ENCODE measurements at places on chromosomes 7 and 10. TPM values are rescaled to one million over a fixed set of nuclear protein-coding genes. Genes with fewer than 3 reads are reported as not detected.

- DNase-seq, result no peak
These were observed 7.5 kb downstream of the GRB10 start for GRCh38 chr7:50775231-50775630.

Gene RBP3
- total RNA-seq, result not detected

DNA sequence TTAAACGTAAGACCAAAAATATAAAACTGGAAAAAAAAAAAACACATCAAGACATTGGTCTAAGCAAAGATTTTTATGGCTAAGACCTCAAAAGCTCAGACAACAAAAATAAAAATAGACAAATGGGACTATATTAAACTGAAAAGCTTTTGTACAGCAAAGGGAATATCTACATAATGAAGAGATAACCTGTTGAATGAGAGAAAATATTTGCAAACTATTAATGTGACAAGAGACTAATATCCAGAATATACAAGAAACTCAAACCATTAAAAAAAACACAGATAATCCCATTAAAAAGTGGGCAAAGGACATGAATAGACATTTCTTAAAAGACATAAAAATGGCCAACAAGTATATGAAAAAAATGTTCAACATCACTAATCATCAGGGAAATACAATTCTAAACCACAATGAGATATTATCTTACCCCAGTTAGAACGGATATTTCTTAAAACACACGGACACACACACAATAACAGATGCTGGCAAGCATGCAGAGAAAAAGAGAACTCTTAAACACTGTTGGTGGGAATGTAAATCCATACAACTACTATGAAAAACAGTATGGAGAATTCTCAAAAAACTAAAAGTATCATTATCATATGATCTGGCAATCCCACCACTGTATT lies 28.8 kb downstream of the CNOT4 start:
- no peak for DNase-seq

GRCh38 chr7:155701972-155702544 lies 57.6 kb downstream of the RBM33 start:
- DNase-seq, result no peak

- DNase-seq, result no peak
These were observed 97.7 kb downstream of the CUBN start for GRCh38 chr10:17031637-17032635.

DNA sequence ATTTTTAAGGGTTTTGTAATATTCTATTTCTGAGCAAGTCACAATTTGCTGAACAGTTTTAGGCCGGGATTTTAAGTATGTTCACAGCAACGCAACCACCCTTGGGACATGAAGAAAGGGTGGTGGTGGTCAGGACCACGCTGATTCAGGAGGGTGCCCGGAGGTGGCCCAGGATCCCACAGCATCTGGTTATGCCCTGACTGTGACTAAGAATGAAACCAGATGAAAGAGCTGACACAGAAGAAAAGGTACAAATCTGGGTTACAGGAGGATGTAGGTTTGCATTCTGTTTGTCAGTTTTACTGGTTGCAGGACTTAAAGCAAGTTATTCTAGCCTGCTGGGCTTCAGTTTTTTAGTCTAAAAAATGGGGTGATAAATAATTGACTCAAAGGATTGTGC lies 279.7 kb downstream of the CCSER2 start:
- no peak for DNase-seq

Gene TDRD1
- total RNA-seq, result under 0.01 TPM

Gene TCAF2
- 0.82 TPM for total RNA-seq

DNA sequence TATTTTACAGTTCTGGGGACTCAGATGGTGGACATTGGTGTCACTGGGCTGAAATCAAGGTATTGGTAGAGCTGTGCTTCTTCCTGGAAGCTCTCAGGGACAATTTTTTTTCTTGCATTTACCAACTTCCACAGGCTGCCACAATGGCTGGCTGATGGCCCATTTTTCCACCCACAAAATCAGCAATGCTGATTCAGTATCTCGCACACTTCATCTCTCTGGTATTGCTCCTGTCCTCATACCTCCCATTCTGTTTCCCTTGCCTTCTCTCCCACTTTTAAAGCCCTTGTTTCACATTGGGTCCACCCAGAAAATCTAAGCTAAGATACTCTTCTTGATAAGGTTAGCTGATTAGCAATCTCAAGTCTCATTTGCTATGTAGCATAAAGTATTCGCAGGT lies 530.9 kb upstream of the POM121L12 start:
- DNase-seq, result no peak

Gene TBX20
- not detected for total RNA-seq

- no peak for DNase-seq
These were observed 2.6 kb upstream of the ZNF746 start for GRCh38 chr7:149500201-149500600.

DNA sequence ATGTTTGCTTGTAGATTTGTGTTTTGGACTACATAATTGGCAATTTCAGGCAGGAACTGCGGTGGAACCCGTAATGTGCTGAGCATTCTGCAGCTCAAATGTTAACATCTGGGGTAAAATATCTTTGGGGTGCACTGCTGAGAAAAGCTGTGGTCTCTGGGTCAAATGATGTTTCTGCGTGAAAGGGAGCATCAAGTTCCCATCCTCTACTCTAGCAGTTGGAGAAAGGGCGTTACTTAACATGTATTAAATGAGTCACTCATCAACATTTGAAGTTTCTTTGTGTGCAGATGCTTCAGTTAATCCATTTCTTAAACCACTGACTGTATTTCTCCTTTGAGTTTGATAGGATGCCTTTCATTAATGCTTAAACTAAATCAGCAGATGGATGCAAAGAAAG lies 273.1 kb upstream of the PITRM1 start:
- DNase-seq, result no peak

GRCh38 chr10:86486856-86487255 lies 34.7 kb downstream of the WAPL start:
- no peak for DNase-seq

- no peak for DNase-seq
These were observed 53.7 kb upstream of the MTPN start for GRCh38 chr7:136030867-136031318.

Gene GHRHR
- total RNA-seq, result not detected

DNA sequence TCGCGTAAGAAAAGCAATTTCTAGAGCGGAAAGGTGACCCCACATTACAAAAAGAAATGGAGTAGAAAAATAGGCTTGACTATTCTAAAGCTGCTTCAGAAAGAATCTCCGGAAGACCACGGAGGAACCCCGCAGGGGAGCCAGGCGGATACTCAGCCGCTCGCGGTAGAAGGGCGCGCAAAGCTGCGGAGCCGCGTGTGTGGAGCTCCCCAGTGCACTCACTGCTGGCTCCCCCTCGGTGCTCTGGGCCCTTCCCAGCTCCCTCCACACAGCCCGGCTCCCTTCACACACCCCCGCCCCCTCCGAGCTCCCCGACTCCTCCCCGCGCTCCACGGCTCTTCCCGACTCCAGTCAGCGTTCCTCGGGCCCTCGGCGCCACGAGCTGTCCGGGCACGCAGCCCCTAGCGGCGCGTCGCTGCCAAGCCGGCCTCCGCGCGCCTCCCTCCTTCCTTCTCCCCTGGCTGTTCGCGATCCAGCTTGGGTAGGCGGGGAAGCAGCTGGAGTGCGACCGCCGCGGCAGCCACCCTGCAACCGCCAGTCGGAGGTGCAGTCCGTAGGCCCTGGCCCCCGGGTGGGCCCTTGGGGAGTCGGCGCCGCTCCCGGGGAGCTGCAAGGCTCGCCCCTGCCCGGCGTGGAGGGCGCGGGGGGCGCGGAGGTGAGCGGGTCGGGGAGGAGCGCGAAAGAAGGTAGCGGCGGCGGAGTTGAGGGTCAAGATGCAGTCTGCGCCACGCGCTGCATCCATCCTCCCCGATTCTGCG lies at the start of gene STEAP2:
STEAP2 (plus strand) TSS at position 350 of the 758 bp plus-strand sequence. CDS start 13,343 bp downstream, outside the sequence.
- peak; percentile 98 for DNase-seq

Gene SPAM1
- total RNA-seq, result not detected

Gene SEMA3E
- total RNA-seq, result 13.2 TPM

- DNase-seq, result no peak
These were observed 57.4 kb downstream of the MAP3K8 start for GRCh38 chr10:30491204-30491915.

- no peak for DNase-seq
These were observed 27.5 kb upstream of the CCNY start for GRCh38 chr10:35308809-35309208.

- no peak for DNase-seq
These were observed 32.1 kb upstream of the PDSS1 start for GRCh38 chr10:26665080-26666048.

Gene ATRNL1
- 8.3 TPM for total RNA-seq

Measured in sigmoid colon (tissue), 7 donors.